ENCODE measurements at places on chromosomes 3 and 15. TPM values are rescaled to one million over a fixed set of nuclear protein-coding genes. Genes with fewer than 3 reads are reported as not detected.

INKA1 gene
- total RNA-seq, result 0.57 TPM

COL6A5 gene
- total RNA-seq, result not detected

GOLGA8Q gene
- total RNA-seq, result not detected

LIPC gene
- 13.8 TPM for total RNA-seq

MYL3 gene
- total RNA-seq, result 1.7 TPM

FGD5 gene
- total RNA-seq, result 8.7 TPM

ITIH3 gene
- total RNA-seq, result 0.82 TPM

RBP2 gene
- 3.1 TPM for total RNA-seq

PAK2 gene
- total RNA-seq, result 72.5 TPM

ACSBG1 gene
- total RNA-seq, result 0.58 TPM

NBEAL2 gene
- 106 TPM for total RNA-seq
